A549 treated with AZD2906 at 1 μM for 4 hours (cell line): ENCODE measurements at places on chromosomes 4 and X. TPM values are rescaled to one million over a fixed set of nuclear protein-coding genes. Genes with fewer than 3 reads are reported as not detected.

The FOXO4 gene
- 1.2 to 1.8 TPM (median 1.8 TPM) in 5 replicates for total RNA-seq

The TRAM1L1 gene
- total RNA-seq, result 0.34 to 0.68 TPM (median 0.49 TPM) in 5 replicates

The IL21 gene
- total RNA-seq, result not detected in 5 replicates

The MAGEE1 gene
- total RNA-seq, result 3.2 to 4.8 TPM (median 4.2 TPM) in 5 replicates

The MUC7 gene
- not detected in 5 replicates for total RNA-seq

The CT83 gene
- not detected in 5 replicates for total RNA-seq

The CNKSR2 gene
- total RNA-seq, result 1.6 to 2.6 TPM (median 2.1 TPM) in 5 replicates

The TAPT1 gene
- total RNA-seq, result 11.5 to 17.6 TPM (median 12.5 TPM) in 5 replicates

The GPAT3 gene
- 24.8 to 33.4 TPM (median 29.9 TPM) in 5 replicates for total RNA-seq

The CDX4 gene
- total RNA-seq, result not detected in 5 replicates

The MAGT1 gene
- 33.5 to 51.5 TPM (median 37.0 TPM) in 5 replicates for total RNA-seq

The TMSB15A gene
- total RNA-seq, result 0.33 to 0.81 TPM (median 0.56 TPM) in 5 replicates

The CD38 gene
- 12.4 to 16.6 TPM (median 13.0 TPM) in 5 replicates for total RNA-seq

The POLN gene
- 0.44 to 0.80 TPM (median 0.57 TPM) in 5 replicates for total RNA-seq

The DMD gene
- 0.02 to 0.10 TPM (median 0.03 TPM) in 3 of 5 replicates, not detected in the others for total RNA-seq

The KLF8 gene
- 0.05 to 0.08 TPM in 2 of 5 replicates, not detected in the others for total RNA-seq

The CSAG3 gene
- not detected in 5 replicates for total RNA-seq

The CXXC4 gene
- total RNA-seq, result 0.02 to 0.05 TPM (median 0.03 TPM) in 5 replicates

The VEGFD gene
- total RNA-seq, result 0.09 to 0.77 TPM (median 0.24 TPM) in 5 replicates

The PSMD10 gene
- total RNA-seq, result 70.0 to 82.5 TPM (median 74.9 TPM) in 5 replicates

The TMPRSS11F gene
- not detected in 5 replicates for total RNA-seq

The CABS1 gene
- total RNA-seq, result not detected in 5 replicates

The RBM47 gene
- total RNA-seq, result 24.1 to 31.9 TPM (median 29.2 TPM) in 5 replicates

The LIAS gene
- 9.3 to 11.6 TPM (median 9.7 TPM) in 5 replicates for total RNA-seq
